ENCODE measurements at places on chromosomes 3 and 15.

DNA sequence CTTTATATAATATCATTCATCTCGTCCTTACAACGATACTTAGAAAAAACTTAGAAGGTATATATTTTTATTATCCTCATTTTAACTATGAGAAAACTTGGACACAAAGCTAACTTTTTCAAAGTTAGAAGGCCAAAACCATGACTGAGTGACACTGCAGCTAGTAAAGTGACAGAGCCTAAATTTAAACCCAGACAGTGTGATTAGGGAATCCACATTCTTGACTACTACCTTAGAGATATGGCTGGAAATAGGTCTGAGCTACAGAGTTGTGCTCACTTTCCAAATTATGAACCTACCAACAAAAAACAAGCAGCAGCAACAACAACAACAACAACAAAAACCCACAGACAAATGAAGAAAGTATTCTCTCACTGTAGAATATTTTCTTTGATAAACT lies 236.2 kb downstream of the SCAPER start:
- no peak for DNase-seq

DNA sequence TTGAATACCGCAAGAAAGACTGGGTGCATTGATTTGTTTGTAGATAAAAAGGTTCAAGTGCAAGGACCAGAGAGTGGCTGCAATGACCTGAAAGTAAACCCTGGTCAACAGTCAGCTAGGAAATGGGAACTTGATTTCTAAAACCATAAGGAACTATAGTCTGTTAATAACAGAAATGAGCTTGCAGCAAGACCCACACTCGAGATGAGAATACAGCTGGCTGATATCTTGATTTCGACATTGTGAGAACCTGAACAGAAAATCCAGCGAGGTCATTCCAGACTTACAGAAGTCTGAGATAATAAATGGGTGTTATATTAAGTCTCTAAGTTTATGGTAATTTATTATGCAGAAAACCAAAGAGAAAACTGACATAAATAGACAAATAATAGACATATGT lies 177.3 kb downstream of the NFKBIZ start:
- no peak for DNase-seq

GRCh38 chr3:42898896-42899675 lies 6.9 kb upstream of the ZNF662 start:
- no peak for DNase-seq

- DNase-seq: no peak
These were observed 33.7 kb downstream of the CHD2 start for GRCh38 chr15:92933831-92934230.

- DNase-seq: no peak
These were observed 54.0 kb upstream of the NEO1 start for GRCh38 chr15:72998226-72998625.

- DNase-seq: peak; percentile 26
These were observed 2.4 kb downstream of the MB21D2 start for GRCh38 chr3:192915304-192915703.

DNA sequence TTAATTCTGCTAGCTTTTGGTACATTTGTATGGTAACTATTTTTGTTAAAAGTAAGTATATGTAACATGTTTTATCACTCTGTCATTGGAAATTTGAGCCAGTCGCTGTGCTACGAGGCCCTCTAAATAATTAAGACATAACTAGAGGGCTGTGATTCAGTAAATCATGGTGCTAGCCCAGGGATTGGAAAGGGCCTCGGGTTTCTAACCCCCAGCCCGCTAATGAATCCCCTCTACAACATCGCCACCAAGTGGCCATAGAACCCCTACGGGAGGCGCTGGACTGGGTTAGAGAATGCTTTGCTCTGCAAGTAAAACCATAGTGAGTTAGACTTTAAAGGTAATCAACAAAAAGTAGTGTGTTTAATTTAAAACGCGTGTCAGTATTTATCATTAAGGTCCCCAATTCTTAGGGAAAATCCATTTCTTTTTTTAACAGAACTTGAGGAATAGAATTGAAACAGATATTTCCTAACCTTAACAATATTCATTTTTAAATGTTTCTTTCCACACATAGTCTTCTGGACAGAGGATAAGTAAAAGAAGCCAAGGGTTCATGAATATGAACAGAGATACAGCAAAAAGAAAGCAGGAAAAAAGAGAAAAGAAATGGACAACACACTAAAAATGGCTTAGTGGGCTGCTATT lies 744.7 kb downstream of the EPHA3 start:
- DNase-seq: peak; percentile 8

DNA sequence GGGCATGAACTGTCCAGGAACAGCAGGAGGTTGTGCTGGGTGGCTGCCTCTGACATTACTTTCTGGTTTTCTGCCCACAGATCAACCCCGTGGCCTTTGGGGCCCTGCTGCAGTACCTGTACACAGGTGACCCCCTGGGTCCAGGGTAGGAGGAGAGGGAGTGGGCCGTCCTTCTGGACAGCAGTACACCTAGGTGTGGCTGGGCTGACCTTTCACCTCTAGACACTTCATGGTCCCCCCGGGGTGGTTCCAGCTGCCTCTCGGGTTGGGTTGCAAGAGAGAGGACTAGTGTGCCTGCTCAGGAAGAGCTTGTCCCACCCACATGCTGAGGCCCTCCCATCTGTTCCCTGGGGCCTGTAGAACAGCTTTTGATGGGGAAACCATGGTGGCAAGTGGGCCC lies 3.7 kb downstream of the ABTB1 start:
- no peak for DNase-seq

- DNase-seq: no peak
These were observed 27.5 kb downstream of the CSPG4 start for GRCh38 chr15:75685195-75685594.

DNA sequence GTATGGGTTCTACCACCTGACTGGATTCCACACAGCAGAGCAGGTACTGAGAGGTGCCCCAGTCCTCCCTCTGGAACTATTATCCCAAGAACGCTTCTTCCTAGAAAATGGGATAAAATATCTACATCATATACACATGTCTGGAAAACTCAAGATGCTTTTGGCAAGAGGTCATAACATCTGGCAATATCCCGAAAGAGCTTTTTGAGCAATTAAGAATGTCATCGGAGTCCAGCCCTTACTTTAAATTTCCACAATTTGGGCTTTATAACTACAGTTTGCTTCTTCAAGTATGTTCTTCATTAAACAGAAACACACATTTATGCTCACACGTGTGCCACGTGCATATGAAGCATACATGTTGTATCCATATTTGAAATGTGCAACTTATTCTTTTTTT lies 365.9 kb upstream of the THBS1 start:
- no peak for DNase-seq

- DNase-seq: no peak
These were observed 63.8 kb downstream of the SLC9A9 start for GRCh38 chr3:143784446-143784845.

DNA sequence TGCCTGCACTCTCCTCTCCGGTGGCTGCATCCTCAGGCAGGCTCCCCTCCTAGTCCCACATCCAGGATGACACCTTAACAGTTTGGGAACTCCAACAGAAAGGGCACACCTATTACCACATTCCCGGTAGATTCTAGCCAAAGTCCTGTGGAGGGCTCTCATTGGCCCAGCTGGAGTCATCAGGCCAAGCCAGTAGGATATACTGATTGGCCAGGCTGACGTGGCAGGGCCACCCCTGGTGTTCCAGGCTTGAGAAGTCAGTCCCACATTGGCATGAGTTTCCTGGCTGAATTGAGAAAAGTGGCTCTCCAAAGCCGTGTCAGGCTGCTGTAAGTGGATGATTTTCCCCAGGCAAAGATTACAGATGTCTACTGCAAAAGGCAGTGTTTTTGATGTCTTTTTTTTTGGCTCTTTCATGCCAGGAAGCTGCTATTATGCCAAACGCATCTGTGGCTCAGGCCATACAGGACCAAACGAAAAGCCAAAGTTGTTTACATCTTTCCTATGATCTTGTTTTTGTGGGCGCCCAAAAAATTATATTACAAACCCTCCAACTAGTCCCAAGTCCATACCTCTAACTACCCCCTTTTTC lies 6.6 kb upstream of the BLM start:
- DNase-seq: peak; percentile 35

- no peak for DNase-seq
These were observed 45.6 kb downstream of the LRRC3B start for GRCh38 chr3:26668171-26668570.

Measured in AG20443 (cell line).